Activated CD4-positive, alpha-beta T cell treated with anti-CD3 and anti-CD28 coated beads, Interleukin-2, amount 50 U/mL, for 48 hours (primary cell): ENCODE measurements at places on chromosomes 1 and 21.

DNA sequence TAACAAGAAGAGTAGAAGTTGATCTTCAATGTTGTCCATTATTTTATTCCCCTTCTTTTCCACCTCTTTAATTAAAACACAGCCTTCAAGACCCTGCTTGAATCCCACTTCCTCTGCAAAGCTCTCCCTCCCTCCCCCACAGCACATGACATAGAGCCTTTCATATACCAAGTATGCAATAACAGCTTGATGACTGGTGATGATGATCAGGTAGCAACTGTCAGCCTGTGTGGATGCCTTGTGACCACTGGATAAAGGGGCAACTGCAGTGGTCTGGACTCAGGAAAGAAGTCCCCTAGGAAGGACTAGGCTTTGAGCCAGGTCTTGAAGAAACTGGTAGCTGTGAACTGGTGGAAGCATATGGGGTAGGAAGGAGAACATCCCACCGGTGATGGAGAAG is 53.8 kb upstream of the PRDX6 start:
- DNase-seq, result no peak

GRCh38 chr1:57966751-57967406 is 543.0 kb upstream of the DAB1 start:
- DNase-seq, result no peak

- no peak for DNase-seq
These were observed 825 bp downstream of the FABP3 start for GRCh38 chr1:31372051-31372450.

GRCh38 chr1:182641561-182641960 is 37.4 kb upstream of the RGS16 start:
- DNase-seq, result no peak

- DNase-seq, result no peak
These were observed 47.6 kb downstream of the SSBP3 start for GRCh38 chr1:54358503-54359168.

- DNase-seq, result no peak
These were observed 435.8 kb downstream of the MRPL39 start for GRCh38 chr21:25171438-25171837.
